ENCODE measurements at places on chromosomes 5 and 9.

DNA sequence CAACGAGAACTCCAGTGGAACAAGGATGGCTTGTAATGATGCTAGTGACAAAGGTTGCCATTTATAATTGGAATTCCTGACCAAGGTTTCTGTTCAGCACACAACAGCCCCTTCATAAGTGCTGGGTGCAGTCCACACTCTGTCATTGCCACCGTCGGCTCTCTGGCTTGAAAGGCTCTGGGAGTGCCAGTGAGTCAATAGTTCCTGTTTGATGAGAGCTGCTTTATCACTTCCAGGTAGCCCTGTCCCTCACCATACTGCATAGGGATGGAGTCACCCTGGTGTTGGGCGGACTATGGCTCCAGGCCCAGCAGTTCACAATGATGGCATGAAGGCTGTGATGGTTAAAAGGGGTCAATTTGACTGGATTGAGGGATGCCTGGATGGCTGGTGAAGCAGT is 34.6 kb upstream of the SEMA4D start:
- no peak for DNase-seq

- no peak for DNase-seq
Measured at GRCh38 chr5:178203670-178204181, 607 bp upstream of the HNRNPAB start.

- DNase-seq = no peak
Measured at GRCh38 chr5:74244406-74244805, 396.1 kb downstream of the ENC1 start.

GRCh38 chr9:118455259-118455658 is 751.1 kb downstream of the TLR4 start:
- no peak for DNase-seq

- DNase-seq = peak; percentile 33
Measured at GRCh38 chr9:114086607-114087006, 8.5 kb upstream of the AMBP start.

DNA sequence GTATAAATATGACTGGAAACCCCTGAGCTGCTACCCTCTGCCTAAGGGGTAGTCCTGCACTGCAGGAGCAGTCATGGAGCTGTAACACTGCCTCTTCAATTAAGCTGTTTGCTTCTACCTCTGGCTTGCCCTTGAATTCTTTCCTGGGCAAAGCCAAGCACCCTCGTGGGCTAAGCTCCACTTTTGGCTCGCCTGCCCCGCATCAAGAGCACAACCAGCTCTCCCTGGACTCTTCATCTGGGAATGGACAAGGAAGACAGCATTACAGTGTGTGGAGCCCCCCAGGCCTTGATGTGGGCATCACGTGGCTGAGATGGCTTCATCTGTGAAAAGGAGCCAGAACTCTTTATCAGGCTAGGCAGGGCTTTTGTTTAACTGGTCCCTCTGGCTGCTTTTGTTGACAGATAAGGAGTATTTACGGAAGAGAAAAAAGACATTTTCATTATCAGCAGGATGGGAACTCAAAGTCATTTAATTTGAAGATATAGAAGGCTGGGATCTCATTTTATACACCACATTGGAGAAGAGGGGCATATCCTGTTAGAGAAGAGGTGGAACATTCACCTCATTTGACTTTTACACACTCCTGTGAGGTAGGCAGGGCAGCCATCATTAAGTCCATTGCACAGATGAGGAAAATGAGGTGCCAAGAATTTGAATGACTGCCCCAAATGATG is 137.8 kb downstream of the SEMA6A start:
- DNase-seq = no peak

GRCh38 chr9:135494791-135495559 is 5.5 kb upstream of the MRPS2 start:
- no peak for DNase-seq

DNA sequence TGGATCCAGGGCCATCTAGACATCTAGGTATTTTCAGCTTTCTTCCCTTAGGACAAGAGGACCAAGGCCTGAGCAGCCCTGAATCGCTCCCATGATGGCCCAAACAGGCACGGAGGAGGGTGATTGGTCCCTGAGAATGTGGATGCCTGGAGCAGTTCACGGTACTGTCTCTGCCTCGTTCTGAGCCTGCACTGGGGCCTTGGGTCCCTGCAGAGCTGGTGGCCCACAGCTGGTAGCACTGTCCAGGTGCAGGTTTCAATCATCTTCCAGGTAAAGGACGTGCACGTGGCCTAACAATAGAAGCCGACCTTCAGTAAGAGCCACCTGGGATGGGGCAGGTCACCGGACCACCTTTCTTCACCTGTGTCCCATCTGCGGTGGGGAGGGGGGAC is 19.4 kb upstream of the FCN1 start:
- DNase-seq = no peak

DNA sequence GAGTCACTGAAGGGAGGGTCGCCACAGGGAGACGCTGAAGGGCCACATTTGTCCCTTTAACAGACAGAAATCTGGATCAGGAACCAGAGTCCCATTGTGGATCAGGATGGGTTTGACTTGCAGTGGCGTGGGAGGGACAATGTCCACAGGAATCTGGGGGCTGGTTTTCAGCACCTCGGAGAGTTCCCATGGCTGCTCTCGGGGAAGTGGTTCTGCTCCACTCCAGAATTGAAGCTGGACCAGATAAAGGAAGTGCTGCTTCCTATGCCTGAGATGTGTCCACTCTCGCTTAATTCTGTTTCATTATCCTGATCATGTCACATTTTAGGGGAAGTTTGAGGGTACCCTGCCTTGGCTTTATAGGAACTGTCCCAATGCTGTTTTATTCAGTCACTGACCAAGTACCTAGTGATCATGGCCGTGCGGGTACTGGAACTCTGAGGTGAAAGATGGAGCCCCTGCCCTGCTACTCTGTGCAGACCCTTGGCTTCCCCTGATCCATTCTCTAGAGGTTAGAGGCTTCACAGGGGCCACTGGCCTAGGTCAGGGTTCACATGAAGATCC is 28.7 kb downstream of the ENHO start:
- DNase-seq = peak; percentile 63

- DNase-seq = no peak
Measured at GRCh38 chr5:177234841-177235240, 68.7 kb downstream of the RAB24 start.

DNA sequence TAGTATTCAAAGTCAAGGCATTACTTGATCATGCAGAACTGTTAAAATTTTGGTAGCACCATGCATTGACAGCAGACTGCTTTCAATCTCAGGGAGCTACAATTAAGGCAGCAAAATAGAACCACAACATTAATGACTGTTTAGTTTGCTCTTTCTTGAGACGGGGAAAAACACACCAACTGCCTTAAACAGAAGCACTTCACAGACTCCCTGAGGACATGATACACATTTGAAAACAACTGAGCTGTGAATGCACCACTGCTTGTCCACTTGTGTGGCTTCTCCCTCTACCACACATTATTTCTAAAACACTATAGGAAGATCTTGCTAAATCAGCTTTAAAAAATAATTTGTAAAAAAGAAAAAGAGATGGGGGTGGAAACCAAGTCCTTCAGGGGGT is 79.6 kb upstream of the MAST4 start:
- no peak for DNase-seq

DNA sequence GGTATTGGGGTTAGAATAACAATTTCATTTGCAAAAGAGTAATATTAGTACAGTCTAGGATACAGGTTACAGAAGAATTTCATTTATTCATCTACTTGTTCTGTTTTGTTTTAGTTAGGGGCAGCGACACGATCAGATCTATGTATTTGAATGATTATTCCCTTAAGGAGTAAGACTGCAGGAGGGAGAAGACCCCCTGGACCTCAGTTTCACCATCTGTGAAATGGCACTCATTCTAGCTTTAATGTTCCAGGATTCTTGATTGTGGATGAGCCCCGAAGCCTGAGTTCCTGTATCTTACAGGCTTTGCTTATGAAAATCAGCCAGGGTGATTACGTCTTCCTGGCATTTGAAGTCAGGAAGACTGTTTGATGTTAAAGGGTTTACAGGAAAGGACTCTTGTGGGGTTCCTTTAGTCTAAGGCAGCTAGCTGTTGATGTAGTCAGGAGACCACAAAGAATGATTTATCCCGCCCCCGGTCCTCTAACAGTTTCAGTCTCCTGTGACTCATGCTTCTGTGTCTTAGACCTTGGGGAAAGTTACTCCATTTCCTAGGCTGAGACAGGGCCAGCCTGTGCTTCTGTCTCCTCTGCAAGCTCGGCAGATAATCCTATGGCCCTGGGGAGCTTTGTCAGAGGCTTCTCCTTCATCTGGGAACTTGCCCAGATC is 11.5 kb downstream of the SMIM3 start:
- DNase-seq = peak; percentile 71

DNA sequence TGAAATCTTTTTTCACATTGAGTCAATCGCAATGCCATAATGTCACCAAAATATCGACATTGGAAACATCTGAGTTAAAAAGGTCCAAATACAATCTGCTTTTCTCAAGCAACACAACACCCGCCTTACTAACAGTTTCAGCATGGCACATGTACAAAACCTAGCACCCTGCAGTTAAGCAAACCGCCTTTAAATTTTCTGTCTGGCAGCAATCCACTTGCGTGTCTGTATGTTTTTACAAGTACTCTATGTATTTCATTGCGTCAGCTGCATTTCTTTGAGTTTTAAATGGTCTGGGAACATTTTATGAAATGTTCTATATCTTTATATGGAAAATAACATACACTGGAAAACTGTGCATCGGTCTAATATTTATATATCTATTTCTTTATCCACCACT is 134.6 kb downstream of the DENND1A start:
- DNase-seq = no peak

GRCh38 chr9:70044490-70045307 is 1.1 kb downstream of the MAMDC2 start:
- no peak for DNase-seq

GRCh38 chr5:117788596-117788995 is 1199.8 kb downstream of the DTWD2 start:
- DNase-seq = no peak

DNA sequence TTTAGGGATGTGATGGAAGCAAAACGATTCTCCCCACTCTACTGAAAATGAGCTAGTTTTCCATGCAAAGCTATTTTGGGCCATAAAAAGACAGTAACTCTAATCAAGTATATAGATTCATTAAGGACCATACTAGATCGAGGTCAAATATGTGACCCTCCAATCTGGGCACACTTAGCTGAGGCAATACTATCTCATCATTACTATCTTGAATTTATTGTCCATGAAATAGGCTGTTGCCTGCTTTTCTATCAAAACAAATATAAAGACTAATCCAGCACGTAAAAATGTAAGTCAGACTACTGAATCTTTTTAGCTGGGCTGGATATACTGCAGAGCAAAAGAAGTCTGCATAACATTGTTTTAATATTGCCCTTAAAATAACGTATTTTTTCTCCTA is 943.1 kb downstream of the NR2F1-AS1 start:
- no peak for DNase-seq

- no peak for DNase-seq
Measured at GRCh38 chr5:170614065-170614490, 110.3 kb downstream of the KCNIP1 start.

- DNase-seq = peak; percentile 18
Measured at GRCh38 chr5:133683646-133684596, 71.6 kb upstream of the FSTL4 start.
